ENCODE measurements at places on chromosomes 11 and 22. TPM values are rescaled to one million over a fixed set of nuclear protein-coding genes. Genes with fewer than 3 reads are reported as not detected.
A peak's percentile ranks its signal among the peaks of the same experiment; 100 is the strongest.

GRCh38 chr11:25910086-25910485 is 421.8 kb upstream of the ANO3 start:
- H3K36me3 ChIP-seq, result no peaks in the 10 kb centered on the region
- no peaks in the 10 kb centered on the region for H3K27me3 ChIP-seq
- no peaks in the 10 kb centered on the region for H3K4me1 ChIP-seq
- DNase-seq, result no peak
- H3K4me3 ChIP-seq, result no peak overlapping the region

GRCh38 chr11:1574238-1574932 is 2.3 kb upstream of the DUSP8 start:
- DNase-seq, result peak; percentile 63
- H3K4me3 ChIP-seq, result peak overlapping the region; percentile 32
- peaks cover 19% of the 10 kb centered on the region for H3K27me3 ChIP-seq
- no peaks in the 10 kb centered on the region for H3K36me3 ChIP-seq

DNA sequence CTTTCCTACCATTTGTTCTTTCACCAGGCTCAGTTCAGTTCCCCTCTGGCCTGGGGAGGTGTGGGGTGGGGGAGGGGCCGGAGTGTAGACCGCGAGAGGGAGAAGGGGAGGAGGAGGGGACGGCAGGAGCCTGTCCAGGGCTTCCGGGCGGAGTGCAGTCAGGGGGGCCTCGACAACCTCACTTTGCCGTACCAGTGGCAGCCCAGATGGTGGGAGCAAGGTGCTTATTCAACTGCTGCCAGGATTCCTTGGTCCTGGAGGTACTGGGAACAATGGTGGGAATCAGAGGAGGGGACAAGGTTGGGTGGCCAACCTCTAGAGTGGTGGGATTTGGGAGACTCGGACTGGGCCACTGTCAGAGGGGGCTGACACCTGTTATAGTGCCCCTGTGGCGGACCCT is 1.2 kb downstream of the BACE1 start:
- DNase-seq, result no peak
- no peak overlapping the region for H3K27ac ChIP-seq
- no peaks in the 10 kb centered on the region for H3K4me1 ChIP-seq
- no peaks in the 10 kb centered on the region for H3K27me3 ChIP-seq

DNA sequence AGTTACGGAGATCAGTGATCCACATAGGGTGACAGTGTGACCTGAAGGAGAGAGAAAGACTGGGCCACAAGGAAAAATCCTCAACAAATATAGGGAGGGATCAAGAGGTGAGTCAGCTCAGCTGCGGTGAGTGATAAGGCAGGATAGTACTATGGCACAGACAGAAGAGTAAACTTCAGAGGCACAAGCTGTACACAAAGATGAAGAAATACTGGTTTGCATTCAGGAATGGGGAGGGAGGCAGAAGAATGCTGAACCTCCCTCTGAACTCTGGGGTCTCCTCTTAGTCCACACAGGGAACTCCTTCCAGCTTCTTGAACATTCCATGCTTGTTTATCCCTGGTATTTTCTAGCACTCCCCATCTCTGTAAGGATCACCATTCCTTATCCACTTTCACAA is 162.7 kb downstream of the BARX2 start:
- no peak overlapping the region for H3K4me3 ChIP-seq
- H3K36me3 ChIP-seq, result peaks cover 21% of the 10 kb centered on the region
- no peak overlapping the region for H3K27ac ChIP-seq
- DNase-seq, result no peak

DNA sequence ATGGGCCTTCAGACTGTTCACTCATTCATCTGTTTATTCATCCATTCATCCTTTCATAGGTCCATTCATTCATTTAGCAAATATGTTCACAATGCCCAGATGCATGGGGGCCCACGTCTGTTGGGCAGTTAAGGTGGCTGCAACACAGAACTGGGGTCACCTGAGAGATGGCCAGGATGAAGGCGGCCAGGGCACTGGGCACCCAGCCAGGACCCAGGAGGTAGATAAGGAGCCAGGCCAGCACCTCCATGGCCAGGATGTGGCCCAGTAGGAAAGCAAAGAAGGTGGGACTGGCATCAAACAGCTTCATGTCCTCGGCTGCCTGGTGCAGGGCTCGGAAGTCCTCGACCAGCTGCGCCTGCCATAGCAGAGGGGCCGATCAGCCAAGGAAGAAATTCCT is 12.2 kb downstream of the FADS3 start:
- H3K27ac ChIP-seq, result no peak overlapping the region
- no peaks in the 10 kb centered on the region for H3K27me3 ChIP-seq
- H3K36me3 ChIP-seq, result no peaks in the 10 kb centered on the region
- H3K4me1 ChIP-seq, result peaks cover 7% of the 10 kb centered on the region

GRCh38 chr11:119262668-119263351 is 54.1 kb downstream of the MCAM start:
- DNase-seq, result no peak
- no peaks in the 10 kb centered on the region for H3K4me1 ChIP-seq
- no peaks in the 10 kb centered on the region for H3K36me3 ChIP-seq
- no peaks in the 10 kb centered on the region for H3K27me3 ChIP-seq
- no peak overlapping the region for H3K27ac ChIP-seq
- H3K4me3 ChIP-seq, result no peak overlapping the region

The ACRV1 gene
- not detected for total RNA-seq

The CNGA4 gene
- total RNA-seq, result 0.20 TPM

The TUB gene
- total RNA-seq, result 14.9 TPM

Measured in H9 (cell line).